ENCODE measurements at places on chromosomes 3 and 15. TPM values are rescaled to one million over a fixed set of nuclear protein-coding genes. Genes with fewer than 3 reads are reported as not detected.

Gene PLSCR2
- total RNA-seq, result not detected

DNA sequence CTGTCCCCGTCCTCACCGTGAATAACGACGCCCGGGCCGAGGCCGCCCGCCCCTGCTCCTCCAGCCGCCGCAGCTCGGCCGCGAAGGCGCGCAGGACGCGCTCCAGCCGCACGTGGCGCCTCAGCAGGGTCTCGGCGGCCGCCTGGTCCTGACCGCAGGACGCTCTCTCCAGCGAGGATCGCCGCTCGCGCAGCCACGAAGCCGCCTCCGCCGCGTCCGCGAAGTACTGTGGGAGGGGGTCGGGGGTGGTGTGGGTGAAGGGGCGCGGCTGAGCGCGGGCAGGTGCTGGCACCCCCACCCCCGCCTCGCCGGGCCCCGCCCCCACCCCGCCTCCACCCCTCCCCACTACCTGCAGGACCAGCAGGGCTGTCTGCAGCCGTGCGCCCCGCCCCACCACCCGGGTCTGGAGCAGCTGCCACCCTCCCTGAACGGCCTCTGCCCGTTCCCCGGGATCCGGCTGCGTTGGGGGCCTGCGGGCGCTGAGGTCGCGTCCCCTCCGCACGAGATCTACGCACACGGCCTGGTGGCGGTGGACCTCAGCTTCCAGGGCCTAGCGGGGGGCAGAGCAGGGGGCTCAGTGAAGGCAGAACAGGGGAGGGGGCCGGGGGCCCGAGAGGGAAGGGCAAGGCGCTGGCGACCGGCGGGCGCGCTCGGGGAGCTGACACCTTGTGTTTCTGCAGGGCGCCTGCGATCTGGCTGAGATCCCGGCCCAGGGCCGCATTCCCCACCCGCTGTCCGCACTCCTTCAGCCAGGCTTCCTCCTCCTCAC is 11.7 kb downstream of the SPTBN5 start:
- peaks cover 10% of the 10 kb centered on the region for H3K4me1 ChIP-seq
- no peak for DNase-seq
- H3K36me3 ChIP-seq, result no peaks in the 10 kb centered on the region

DNA sequence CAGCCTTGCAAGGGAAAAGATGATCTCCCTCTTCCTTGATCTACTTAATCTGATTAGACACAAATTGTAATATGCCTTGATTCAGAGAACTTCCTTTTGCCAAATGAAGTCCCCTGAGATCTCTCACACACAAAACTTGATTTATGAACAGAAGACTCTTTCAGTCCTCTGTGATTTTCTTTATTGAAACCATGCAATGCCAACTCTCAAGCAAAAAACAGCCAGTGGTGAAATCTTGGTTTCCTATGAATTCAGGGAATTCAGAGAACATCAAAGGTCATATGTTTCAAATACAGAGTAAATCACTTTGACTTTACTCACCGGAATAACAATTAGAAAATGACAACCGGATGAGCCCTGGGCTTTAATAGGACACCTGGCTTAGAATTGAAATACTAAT is 211.7 kb downstream of the ABHD5 start:
- no peak overlapping the region for H3K4me3 ChIP-seq
- no peak for DNase-seq
- no peaks in the 10 kb centered on the region for H3K4me1 ChIP-seq
- H3K36me3 ChIP-seq, result no peaks in the 10 kb centered on the region
- no peak overlapping the region for H3K27ac ChIP-seq

DNA sequence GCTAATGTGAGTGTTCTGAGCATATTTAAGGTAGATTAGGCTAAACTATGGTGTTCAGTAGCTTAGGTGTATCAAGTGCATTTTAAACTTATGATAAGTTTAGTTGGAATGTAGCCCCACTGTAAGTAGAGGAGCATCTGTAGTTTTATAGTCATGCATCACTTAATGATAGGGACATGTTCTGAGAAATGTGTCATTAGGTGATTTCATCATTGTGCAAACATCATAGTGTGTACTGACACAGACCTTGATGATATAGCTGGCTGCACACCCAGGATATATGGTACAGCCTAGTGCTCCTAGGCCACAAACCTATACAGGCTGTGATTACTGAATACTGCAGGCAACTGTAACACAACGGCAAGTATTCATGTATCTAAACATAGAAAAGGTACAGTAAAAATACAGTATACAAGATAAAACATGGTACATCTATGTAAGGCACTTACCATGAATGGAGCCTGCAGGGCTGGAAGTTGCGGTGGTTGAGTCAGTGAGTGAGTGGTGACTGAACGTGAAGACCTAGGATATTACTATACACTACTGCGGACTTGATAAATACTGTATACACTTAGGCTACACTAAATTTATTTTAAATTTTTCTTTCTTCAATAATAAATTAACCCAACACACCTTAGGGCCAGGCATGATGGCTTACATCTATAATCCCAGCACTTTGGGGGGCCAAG is 17.9 kb downstream of the DNAH1 start:
- no peak overlapping the region for H3K27ac ChIP-seq
- no peaks in the 10 kb centered on the region for H3K36me3 ChIP-seq
- H3K4me1 ChIP-seq, result no peaks in the 10 kb centered on the region
- no peak overlapping the region for H3K4me3 ChIP-seq
- no peak for DNase-seq

DNA sequence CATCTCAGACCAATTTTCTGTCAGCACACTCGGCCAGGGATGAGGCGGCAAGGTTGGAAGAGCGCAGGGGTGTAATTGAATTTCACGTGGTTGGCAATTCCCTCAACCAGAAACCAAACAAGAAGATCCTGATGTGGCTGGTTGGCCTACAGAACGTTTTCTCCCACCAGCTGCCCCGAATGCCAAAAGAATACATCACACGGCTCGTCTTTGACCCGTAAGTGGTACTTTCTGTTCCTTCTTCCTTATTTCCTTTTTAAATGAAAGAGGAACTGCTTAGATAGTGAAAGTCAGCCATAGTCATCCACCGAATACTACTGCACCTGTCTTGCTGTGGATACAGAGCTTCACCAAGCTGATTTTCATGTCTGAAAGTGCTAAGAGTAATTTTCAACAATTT is 60.1 kb downstream of the SGO1 start:
- peaks cover 4% of the 10 kb centered on the region for H3K4me1 ChIP-seq
- H3K36me3 ChIP-seq, result peaks cover 13% of the 10 kb centered on the region
- DNase-seq, result no peak
- H3K27me3 ChIP-seq, result no peaks in the 10 kb centered on the region
- no peak overlapping the region for H3K27ac ChIP-seq

Gene RHOV
- not detected for total RNA-seq

Gene ACKR2
- 11.9 TPM for total RNA-seq

GRCh38 chr15:96334017-96334704 is 3.7 kb downstream of the NR2F2 start:
- no peaks in the 10 kb centered on the region for H3K27me3 ChIP-seq
- H3K4me3 ChIP-seq, result peak overlapping the region; percentile 74
- DNase-seq, result no peak
- H3K27ac ChIP-seq, result peak overlapping the region; percentile 94

DNA sequence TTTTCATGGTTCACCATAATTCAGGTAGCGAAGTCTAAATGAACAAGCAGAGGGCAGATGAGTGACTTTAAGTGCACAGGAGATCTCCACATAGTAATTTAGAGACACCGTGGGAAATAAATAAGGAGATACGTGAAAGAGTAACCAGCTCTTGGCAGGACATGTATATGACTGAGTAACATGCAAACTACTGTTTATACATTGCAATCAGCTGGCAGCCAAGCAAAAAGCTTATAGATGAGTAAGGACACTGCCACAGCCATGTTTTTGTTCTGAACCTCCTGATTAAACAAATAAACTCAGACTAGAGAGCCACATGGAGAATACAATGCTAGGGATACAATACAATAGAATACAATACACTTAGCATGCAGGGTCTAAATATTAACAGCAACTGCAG is 252.4 kb downstream of the FHIT start:
- H3K27me3 ChIP-seq, result no peaks in the 10 kb centered on the region
- H3K4me3 ChIP-seq, result no peak overlapping the region
- DNase-seq, result no peak
- no peaks in the 10 kb centered on the region for H3K4me1 ChIP-seq
- H3K27ac ChIP-seq, result no peak overlapping the region
- H3K36me3 ChIP-seq, result no peaks in the 10 kb centered on the region

DNA sequence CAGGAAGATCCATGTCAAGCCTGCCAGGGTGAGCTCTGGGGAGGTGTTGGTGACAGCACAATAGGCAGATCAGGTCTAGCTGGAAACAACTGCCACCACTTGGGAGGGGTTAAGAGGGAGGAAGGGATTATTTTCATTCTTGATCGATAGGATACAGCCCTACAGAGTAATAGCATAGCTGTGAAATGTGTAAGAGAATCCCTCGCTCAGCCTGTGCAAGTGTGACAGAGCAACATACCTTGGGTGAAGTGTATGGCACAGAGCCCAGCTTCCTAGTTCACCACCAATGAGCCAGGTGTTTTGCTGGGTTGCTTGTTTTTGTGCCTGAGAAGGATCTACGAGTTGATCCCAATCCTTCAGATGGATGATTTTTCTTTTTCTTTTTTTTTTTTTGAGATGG is 9.2 kb upstream of the DCUN1D1 start:
- no peak for DNase-seq
- no peaks in the 10 kb centered on the region for H3K27me3 ChIP-seq
- H3K4me3 ChIP-seq, result no peak overlapping the region
- no peaks in the 10 kb centered on the region for H3K36me3 ChIP-seq
- no peaks in the 10 kb centered on the region for H3K4me1 ChIP-seq
- H3K27ac ChIP-seq, result no peak overlapping the region

Gene CMTM8
- 2.8 TPM for total RNA-seq

GRCh38 chr3:57397175-57398026 is 104.9 kb upstream of the ASB14 start:
- H3K27me3 ChIP-seq, result no peaks in the 10 kb centered on the region
- no peaks in the 10 kb centered on the region for H3K36me3 ChIP-seq
- H3K27ac ChIP-seq, result no peak overlapping the region
- H3K4me3 ChIP-seq, result no peak overlapping the region

Gene CD200R1
- total RNA-seq, result 2.6 TPM
